ENCODE measurements at places on chromosomes 1 and 21. TPM values are rescaled to one million over a fixed set of nuclear protein-coding genes. Genes with fewer than 3 reads are reported as not detected.

DNA sequence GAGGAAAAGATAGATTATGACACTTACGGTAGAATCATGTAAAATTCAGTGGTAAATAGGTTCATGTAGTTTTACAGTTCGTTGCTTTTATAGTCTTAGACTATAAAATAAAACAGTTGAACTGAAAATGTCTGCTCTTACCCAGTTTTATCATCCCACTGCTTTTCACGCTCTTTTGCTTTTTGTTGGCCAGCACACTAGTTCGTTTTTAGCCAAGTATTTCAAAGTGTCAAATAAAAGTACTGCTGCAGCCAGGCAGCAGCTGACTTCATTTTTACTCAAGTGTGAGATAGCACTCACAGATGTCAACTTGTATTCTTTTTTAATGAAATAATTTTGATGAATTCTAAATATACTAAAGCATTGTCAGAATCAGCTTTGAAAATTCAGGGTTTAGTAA lies 18.5 kb upstream of the BTG3 start:
- H3K36me3 ChIP-seq = no peaks in the 10 kb centered on the region
- no peak for DNase-seq
- no peak overlapping the region for H3K27ac ChIP-seq
- no peaks in the 10 kb centered on the region for H3K27me3 ChIP-seq

GRCh38 chr1:153447498-153448170 lies 12.8 kb downstream of the S100A7 start:
- no peak overlapping the region for H3K27ac ChIP-seq
- no peaks in the 10 kb centered on the region for H3K4me1 ChIP-seq
- H3K4me3 ChIP-seq = no peak overlapping the region
- H3K36me3 ChIP-seq = no peaks in the 10 kb centered on the region

DNA sequence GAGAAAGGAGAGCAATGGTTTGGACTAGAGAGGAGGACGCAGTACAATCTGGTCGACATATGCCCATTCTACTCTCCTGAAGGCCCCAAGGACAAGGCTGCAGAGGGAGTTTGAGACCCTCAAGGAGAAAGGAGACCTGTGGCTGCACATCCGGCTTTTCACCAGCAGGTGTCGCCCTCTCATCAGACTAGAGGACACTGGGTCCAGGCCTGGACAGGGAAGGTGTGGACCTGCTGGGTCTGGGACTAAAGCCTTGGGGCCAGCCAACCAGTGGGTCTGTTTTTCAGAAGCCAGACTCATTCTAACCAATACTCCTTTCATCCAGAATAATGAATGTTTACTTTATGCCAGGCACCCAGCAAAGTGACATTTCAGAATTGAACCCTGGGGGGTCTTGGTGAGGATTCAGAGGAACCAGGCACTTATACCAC lies 5.0 kb downstream of the SRARP start:
- peak; percentile 98 for DNase-seq
- H3K4me1 ChIP-seq = peaks cover 3% of the 10 kb centered on the region

DNA sequence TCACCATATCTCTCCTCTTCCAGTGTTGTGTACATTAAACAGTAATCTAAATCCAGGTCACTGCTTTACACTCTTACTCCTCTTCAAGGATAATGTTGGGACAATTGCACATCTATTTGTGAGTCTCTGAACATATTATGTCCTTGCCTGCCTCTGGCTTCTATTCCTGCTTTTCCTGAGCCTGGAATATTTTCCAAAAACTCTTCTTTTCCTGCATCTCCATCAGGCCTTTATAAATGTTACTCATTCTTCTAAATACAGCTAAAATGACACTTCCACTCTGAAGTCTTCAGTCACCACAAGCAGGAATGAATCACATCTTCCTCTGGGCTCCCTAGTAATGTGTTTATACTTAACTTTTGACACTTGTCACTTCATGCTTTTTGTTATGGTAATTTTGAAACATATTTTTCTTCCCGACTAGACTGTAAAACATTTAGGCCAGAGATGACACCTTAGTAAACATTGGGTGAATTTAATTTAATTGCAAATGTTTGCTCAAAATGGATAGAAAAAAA lies 396.0 kb downstream of the LRRIQ3 start:
- no peaks in the 10 kb centered on the region for H3K27me3 ChIP-seq
- no peak overlapping the region for H3K4me3 ChIP-seq
- H3K36me3 ChIP-seq = no peaks in the 10 kb centered on the region
- no peak overlapping the region for H3K27ac ChIP-seq

DNA sequence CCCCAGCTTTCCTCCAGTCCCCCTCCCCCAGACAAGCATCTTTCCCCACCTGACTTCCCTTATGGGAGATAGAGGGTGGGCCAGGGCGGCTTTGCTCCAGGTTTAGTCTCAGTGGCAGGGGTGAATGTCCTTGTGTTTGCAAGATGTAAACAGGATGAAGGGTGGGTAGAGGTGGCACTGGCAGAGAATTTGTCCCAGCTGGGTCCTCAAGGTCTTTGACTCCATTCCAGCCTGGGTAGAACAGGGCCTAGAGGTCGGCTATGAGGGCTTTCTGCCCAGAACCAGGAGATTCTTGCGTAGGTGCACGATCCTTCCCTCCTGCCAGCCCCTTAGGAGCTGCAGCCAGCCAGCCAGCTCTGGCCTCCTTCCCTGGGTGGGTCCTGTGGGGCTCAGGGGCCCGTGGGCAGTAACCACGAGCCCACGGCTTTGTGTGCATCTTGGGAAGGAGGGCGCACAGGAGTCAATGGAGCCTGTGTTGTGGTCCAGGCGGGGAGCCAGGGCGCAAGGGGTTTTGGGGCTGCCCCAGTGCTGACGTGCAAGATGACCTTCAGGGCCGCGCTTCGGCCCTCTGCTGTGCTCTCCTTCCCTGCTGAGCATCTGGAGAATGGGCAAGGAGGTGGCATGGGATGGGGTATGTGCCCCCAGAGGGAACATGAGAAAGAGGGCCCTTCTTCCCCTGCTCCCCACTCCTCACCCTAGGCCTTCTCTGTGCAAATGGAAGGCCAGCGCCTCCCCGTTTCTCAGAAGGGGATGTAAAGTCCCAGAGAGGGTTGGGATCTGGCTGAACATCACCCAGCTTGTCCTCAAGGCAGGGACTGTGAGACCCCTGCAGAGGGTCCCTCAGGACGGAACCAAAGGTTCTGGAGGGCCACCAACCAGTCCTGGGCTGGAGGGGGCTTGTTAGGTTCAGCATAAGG lies 15.7 kb downstream of the POU3F1 start:
- H3K4me1 ChIP-seq = peaks cover 28% of the 10 kb centered on the region
- H3K4me3 ChIP-seq = no peak overlapping the region

DNA sequence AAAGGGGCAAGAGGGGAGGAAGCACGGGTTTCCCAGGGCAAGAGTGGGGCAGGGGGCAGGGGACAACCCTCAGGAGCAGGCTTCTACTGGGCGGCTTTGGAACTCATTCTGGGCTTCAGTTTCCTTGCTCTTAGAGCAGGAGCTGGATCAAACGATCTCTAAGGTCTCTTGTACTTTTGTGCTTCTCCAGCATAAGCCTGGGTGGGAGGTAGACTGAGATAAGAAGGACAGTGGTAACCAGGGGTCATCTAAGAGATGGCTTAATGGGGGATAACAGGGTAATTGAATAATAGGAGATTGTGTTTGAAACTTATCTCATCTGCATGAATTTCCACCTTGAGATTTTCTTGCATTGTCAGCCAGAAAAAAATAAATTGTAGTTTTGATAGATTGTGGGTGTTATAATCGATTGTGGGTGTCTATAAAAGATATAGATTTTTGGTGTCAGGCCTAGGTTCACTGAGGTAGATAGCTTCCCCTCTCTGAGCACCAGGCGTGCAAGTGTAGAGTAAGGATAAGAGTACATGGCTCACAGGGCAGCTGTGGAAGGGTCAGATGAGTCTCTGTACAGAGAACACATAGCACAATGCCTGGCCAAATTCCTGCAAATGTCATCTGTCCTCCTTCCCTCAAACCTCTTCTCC lies 68.0 kb downstream of the CD58 start:
- no peak overlapping the region for H3K27ac ChIP-seq
- H3K4me1 ChIP-seq = peaks cover 4% of the 10 kb centered on the region
- H3K36me3 ChIP-seq = no peaks in the 10 kb centered on the region
- no peaks in the 10 kb centered on the region for H3K27me3 ChIP-seq

RAB13 gene
- total RNA-seq = 94.2 TPM

GRCh38 chr21:44653123-44653522 lies 1.3 kb downstream of the KRTAP12-4 start:
- no peak overlapping the region for H3K27ac ChIP-seq
- no peak overlapping the region for H3K4me3 ChIP-seq
- no peaks in the 10 kb centered on the region for H3K36me3 ChIP-seq
- DNase-seq = no peak

GRCh38 chr1:234538062-234538731 lies 59.2 kb upstream of the TARBP1 start:
- H3K36me3 ChIP-seq = no peaks in the 10 kb centered on the region
- H3K4me1 ChIP-seq = peaks cover 3% of the 10 kb centered on the region
- H3K4me3 ChIP-seq = no peak overlapping the region
- DNase-seq = no peak

DNA sequence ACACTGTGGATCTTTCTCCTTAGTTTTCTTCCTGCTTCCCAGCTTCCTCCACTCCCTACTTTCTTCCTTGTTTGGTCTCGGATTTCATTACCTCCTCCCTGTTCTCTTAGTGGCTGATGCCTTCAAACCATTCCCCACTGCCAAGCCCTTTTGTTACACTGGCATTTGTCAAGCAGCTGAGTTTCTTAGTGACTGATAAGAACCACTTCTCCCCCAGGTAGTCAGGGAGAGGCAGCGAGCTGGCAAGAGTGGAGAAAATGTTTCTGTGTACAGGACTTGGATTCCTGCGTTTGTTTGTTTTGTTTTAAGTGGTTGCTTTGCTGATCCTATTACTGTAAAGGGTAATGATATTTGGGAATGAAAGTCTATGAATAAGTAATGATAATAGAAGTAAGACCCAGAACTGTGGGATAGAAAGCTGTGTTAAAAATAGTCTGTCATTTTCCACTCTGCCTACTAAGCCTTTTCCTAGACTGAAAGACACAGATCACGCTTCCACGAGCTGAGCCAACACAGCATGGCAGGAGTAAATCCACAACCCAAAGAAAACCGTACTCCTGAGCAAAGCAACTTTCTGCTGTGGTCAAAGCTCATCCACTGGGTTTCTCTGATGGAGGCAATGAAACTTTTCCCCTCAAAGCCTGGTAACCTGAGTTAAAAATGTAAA lies 10.1 kb upstream of the SERTAD4 start:
- H3K36me3 ChIP-seq = no peaks in the 10 kb centered on the region
- H3K4me1 ChIP-seq = peaks cover 2% of the 10 kb centered on the region
- no peak overlapping the region for H3K27ac ChIP-seq
- H3K27me3 ChIP-seq = no peaks in the 10 kb centered on the region

DNA sequence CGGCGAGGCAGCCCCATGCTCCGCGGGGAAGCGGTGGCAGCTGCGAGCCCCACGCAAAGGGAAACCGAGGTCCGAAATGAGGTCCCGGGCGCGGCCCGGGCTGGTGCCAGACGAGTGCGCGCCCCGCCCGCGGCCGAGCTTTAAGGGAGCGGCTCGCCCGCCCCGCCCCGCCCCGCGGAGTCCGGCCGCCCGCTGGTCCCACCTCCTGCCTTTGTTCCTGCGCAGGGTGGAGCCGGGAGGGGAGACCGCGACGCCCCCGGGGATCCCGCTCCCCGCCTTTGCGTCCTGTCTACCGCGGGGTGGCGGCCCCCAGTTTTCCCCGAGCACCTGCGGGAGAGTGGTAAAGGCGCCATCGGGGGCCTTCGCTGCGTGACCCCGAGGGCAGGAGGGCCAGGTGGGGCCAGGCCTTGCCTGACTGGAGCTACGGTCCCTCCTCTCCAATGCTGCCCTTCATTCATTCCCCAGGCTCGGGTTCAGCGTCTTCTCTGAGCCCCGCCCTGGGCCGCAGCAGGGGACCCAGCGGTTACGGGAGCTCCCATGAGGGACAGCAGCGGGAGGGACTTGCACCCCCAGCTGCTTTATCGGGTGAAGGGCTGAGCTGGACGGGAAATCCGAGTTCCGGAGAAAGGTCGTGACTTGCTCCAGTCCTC lies at the start of gene HES2:
TSS of gene HES2 (minus strand) at position 116 of the 650 bp plus-strand sequence. CDS start at position 17, 99 bp downstream.
- H3K27ac ChIP-seq = no peak within 1 kb of the TSS
- no peaks in the 10 kb centered on the region for H3K36me3 ChIP-seq
- peaks cover 100% of the 10 kb centered on the region for H3K27me3 ChIP-seq
- no peak within 1 kb of the TSS for H3K4me3 ChIP-seq

GRCh38 chr1:54132495-54132894 lies 20.3 kb downstream of the CDCP2 start:
- H3K4me1 ChIP-seq = peaks cover 13% of the 10 kb centered on the region
- H3K4me3 ChIP-seq = no peak overlapping the region
- H3K27me3 ChIP-seq = no peaks in the 10 kb centered on the region
- no peaks in the 10 kb centered on the region for H3K36me3 ChIP-seq
- H3K27ac ChIP-seq = no peak overlapping the region
- DNase-seq = no peak

- peak; percentile 74 for DNase-seq
- H3K4me3 ChIP-seq = no peak overlapping the region
- H3K27me3 ChIP-seq = no peaks in the 10 kb centered on the region
- H3K36me3 ChIP-seq = no peaks in the 10 kb centered on the region
- no peak overlapping the region for H3K27ac ChIP-seq
- no peaks in the 10 kb centered on the region for H3K4me1 ChIP-seq
Observed at GRCh38 chr1:27622828-27623227, 12.2 kb downstream of the FGR start.

- no peaks in the 10 kb centered on the region for H3K36me3 ChIP-seq
- no peaks in the 10 kb centered on the region for H3K27me3 ChIP-seq
- no peaks in the 10 kb centered on the region for H3K4me1 ChIP-seq
- DNase-seq = no peak
- H3K27ac ChIP-seq = no peak overlapping the region
Observed at GRCh38 chr1:41416081-41416480, 54.8 kb downstream of the FOXO6 start.

GRCh38 chr1:10776190-10776905 lies 20.1 kb downstream of the CASZ1 start:
- H3K4me3 ChIP-seq = no peak overlapping the region
- H3K4me1 ChIP-seq = no peaks in the 10 kb centered on the region
- H3K27ac ChIP-seq = no peak overlapping the region
- no peaks in the 10 kb centered on the region for H3K27me3 ChIP-seq
- no peak for DNase-seq
- no peaks in the 10 kb centered on the region for H3K36me3 ChIP-seq

- DNase-seq = no peak
- H3K4me3 ChIP-seq = no peak overlapping the region
- no peak overlapping the region for H3K27ac ChIP-seq
- H3K4me1 ChIP-seq = peaks cover 7% of the 10 kb centered on the region
- H3K27me3 ChIP-seq = no peaks in the 10 kb centered on the region
Observed at GRCh38 chr1:182718311-182718710, 33.9 kb upstream of the RGS8 start.
